Fibroblast of skin of right quadriceps (primary cell): ENCODE measurements at places on chromosomes 2 and 18.

GRCh38 chr2:98090951-98091350 lies 4.0 kb downstream of the VWA3B start:
- no peak for DNase-seq

- no peak for DNase-seq
Observed at GRCh38 chr2:98172951-98173350, 86.0 kb downstream of the VWA3B start.

DNA sequence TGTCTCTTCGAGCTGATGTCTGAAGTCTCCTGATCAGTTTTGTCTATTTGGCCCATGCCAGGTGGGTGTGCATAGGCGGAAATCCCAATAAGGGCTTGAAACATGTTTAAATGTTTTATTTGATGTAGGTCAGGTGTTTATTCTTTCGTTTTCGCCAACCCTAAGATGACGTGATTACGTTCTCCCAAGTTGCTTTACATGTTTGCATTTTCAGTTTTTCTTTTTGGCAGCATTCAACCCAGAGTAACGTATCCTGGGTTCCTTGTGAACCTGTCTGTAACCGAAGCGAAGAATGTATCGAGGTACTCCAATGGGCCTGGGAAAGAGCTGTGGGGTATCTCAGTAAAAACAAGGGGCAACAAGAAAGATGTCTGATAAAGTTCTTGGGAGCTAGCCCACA lies 3.1 kb downstream of the ALPK2 start:
- DNase-seq, result no peak

DNA sequence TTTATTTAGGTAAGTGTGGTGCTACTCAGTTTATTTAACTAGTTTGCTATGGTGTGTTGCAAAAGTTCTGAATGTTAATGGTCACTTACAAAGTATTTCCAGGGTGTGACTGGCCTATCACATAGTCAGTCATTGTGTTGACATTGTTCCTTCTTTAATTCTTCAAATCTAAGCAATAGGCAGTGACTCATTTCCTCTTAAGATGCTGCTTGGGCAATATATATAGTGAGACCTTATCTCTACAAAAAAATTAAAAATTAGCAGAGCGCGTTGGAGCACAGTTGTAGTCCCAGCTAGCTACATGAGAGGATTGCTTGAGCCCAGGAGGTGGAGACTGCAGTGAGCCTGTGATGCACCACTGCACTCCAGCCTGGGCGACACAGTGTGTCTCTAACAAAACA lies 5.8 kb upstream of the CCDC88A start:
- DNase-seq, result peak; percentile 75

- no peak for DNase-seq
Observed at GRCh38 chr2:110993557-110994231, 127.0 kb upstream of the BCL2L11 start.

- DNase-seq, result no peak
Observed at GRCh38 chr18:50830544-50830943, 10.7 kb upstream of the MRO start.

DNA sequence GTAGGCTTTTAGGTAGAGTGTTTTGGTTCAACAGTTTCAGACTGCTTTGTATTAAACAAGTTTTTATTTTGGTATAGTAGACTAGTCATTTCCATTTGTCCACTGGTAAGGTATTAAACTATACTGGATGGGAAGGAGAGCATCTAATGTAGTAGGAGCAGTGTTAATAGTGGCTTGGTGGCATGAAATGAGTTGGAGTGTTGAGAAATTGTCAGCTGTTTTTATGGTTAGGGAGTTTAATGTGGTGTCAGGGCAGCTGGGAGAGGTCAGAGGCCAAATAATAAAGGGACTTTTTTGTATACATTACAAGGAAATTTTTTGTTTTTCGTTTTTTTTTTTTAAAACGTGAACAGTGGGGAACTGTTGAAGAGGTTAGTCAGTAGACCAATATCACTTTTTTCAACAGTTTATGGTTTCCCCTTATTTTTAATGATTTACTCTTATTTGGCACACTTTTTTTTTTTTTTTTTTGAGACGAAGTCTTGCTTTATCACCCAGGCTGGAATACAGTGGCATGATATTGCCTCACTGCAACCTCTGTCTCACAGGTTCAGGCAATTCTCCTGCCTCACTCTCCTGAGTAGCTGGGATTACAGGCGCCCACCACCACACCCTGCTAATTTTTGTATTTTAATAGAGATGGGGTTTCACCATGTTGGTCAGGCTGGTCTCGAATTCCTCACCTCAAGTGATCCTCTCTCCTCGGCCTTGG lies 21.2 kb downstream of the ACTR3 start:
- no peak for DNase-seq
